A549 (cell line): ENCODE measurements at places on chromosomes 2 and 18.

- DNase-seq = no peak
These were observed 47.8 kb upstream of the FOSL2 start for GRCh38 chr2:28344756-28345373.

GRCh38 chr2:170502361-170503130 is 212.6 kb upstream of the SP5 start:
- no peak for DNase-seq

DNA sequence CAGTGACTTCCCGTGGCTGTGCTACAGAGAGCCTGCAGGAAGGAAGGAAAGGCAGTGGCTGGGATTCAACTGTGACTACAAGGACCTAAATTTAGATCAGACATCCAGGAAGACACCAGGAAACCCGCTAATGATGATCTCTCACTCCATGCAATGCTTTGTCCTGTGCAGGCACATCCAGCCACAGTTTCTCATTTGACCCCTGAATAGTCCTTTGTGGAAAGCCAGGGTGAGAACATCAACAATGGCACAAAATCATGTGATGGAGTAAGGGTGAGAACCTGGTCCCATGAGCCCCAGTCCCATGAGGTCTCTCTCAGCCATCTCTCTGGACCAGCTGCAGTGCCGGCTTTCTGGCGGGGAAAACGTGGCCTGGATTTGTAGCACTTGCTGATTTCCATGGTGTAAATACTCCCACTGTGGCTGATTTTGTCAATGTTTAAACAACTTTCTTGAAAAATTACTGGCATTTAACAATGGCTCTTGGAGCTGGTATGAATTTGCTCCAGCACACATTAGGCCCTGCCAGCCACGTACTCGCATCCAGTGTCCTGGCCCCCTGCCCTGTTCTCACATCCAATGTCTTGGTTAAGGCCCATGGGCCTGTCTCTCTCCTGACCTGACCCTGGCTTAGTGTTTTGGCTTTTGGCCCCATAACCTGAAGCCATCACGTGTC is 159.0 kb upstream of the HAAO start:
- DNase-seq = no peak

DNA sequence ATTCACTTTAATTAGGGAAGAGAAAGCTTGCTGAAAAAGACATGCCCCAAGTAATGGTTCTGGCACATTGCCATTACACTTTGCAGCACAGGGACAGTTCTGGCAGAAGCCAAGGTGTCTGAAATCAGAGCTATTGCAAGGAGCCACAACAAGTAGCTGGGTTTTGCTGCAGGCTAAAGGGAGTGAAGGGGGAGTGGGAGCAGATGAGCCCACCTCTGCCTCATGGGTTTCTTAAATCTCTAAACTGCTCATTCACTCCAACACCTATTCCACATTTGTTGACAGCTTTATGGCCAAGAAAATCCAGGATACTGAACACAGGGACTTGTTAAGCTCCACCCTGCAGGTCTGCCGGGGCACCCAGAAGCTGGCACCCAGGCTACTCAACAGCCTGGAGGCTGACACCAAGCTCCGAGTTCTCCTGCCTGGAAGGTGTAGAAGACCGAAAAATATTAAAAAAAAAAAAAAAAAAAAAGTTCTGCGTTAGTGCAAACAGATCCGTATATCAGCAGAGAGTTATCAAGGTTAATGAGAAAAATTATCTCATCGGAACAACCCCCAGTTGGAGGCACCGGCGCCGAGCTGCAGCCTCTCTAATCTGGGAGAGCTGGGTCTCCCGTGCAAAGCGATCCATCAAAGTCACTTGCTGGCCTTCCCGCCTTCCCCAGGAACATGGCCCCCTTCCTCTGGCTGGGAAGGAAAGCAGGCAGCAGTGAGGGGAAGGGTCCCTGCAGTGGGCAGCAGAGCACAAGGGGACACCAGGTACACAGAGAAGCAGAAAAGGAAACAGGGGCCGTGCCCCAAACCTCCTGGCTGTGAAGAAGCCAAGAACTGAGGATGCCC is 123.7 kb downstream of the HNMT start:
- DNase-seq = no peak

GRCh38 chr2:44191739-44192138 is 23.1 kb downstream of the PPM1B start:
- no peak for DNase-seq

GRCh38 chr2:88765154-88765888 is 73.8 kb downstream of the RPIA start:
- DNase-seq = peak; percentile 41

GRCh38 chr2:191262436-191262835 is 17.2 kb downstream of the MYO1B start:
- DNase-seq = no peak

DNA sequence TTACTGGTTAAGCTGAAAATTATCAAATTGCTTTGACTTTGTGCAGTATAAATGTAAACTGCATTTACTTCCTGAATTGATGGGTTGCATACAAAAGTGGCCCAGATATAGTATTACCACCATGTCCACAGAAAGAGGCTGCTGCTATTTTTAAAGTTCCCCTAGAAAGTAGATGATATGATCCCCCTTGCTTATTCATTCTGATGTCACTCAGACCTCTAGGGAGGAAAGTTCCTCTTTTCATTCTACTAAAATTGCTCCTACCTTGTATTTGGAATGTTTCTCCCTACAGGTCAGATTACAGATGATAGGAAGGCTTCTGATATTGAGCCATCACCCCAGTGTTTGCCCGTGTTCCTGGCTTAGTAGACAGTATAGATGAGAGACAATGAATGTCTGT is 247.6 kb upstream of the TNP1 start:
- DNase-seq = no peak
